ENCODE measurements at places on chromosomes 3 and 15.

DNA sequence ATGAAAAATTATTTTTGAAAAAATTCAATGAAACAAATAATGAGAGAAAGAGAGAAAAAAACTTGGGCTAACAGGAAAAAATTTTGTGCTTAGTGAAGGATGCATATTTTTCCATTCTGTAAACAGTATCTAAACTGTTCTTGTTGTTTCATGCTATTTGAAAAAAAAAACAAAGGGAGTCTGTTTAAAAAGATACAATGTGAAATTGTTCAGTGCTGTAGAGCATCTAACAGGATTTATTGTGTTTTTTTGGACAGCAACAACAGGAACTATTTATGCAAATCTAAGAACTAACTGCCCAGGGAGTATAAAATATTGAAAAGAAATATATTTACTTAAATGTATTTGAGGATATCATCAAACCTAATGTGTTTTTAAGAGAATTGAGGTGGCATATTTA lies 55.1 kb downstream of the PEX5L start:
- no peak for DNase-seq

- peak; percentile 32 for DNase-seq
Measured at GRCh38 chr15:49155834-49156627, 632 bp upstream of the COPS2 start.

DNA sequence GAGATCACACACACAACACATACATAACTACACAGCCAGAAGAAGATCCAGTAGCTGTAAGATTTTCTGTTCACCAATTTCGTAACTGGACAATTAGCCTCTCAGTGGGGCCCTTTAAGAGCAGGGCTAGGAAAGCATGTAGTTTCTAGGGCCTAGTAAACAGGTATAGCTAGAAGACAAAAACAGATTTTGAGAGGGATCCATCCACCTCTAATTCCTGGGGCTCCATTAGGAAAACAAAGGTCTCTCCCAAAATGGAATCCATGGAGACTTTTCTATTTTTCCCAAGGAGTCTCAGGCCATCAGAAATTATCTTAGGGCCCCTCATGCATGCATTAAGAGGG lies 10.5 kb downstream of the KIF15 start:
- DNase-seq = peak; percentile 2

DNA sequence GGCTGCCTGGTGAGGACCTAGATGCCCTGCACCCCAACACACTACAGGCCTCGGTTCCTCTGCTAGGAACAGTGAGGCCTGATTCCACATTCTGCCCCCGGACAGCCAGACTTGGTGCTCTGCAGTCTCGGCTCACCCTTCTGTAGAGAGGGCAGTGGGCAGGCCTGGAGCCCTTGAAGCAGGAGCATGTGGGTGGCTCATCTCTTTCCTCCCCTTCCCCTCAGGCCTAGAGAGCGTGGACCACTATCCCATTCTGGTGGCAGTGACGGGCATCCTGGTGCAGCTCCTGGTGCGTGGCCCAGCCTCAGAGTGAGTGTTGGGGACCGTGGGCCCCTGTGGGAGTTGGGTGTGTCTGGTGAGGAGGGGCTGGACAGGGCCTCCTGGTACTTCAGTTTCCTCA lies 3.3 kb downstream of the AMIGO3 start:
- no peak for DNase-seq

GRCh38 chr3:113270068-113270467 lies 58.7 kb downstream of the BOC start:
- DNase-seq = peak; percentile 40

- DNase-seq = no peak
Measured at GRCh38 chr15:83413054-83413719, 34.0 kb upstream of the SH3GL3 start.

DNA sequence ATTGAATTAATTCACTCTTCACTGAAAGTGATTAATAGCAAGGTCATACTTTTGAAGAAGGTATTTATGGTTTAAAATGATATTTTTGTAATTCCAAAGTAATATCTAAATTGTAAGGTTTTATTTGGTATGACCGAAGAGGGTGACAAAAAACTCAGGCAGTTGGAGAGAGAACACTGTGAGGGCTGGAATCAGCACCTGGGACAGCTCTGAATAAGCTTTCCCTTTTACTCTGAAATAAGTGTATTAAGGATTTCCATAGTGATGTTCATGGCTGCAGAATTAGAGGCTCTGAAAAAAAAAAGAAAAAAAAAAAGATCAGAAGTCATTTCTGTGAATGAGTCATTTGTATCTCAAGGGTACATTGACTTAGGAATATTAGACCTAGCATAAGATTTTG lies 299.5 kb downstream of the IL5RA start:
- DNase-seq = no peak

- peak; percentile 15 for DNase-seq
Measured at GRCh38 chr15:34439878-34440277, 2.3 kb upstream of the GOLGA8A start.

GRCh38 chr3:59052803-59053411 lies 3.1 kb upstream of the CFAP20DC start:
- peak; percentile 60 for DNase-seq

GRCh38 chr3:113751141-113751540 lies 4.3 kb downstream of the ATP6V1A start:
- no peak for DNase-seq

DNA sequence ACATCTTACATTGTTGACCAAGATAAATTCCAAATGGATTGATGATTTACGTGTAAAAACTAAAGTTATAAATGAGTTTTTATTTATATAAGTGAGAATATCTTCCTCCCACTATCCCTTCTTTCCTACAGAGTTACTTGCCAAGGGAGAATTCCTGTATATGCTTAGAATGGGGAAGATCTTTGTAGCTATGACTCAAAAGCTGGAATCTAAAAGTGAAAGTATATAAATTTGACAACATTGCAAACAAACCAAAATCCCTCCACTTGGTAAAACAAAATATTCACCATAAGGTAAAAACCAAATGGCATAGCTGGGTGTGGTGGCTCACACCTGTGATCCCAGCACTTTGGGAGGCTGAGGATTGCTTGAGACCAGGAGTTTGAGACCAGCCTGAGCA lies 52.7 kb upstream of the GCNT3 start:
- no peak for DNase-seq

GRCh38 chr3:31263897-31264296 lies 268.8 kb upstream of the STT3B start:
- DNase-seq = no peak

DNA sequence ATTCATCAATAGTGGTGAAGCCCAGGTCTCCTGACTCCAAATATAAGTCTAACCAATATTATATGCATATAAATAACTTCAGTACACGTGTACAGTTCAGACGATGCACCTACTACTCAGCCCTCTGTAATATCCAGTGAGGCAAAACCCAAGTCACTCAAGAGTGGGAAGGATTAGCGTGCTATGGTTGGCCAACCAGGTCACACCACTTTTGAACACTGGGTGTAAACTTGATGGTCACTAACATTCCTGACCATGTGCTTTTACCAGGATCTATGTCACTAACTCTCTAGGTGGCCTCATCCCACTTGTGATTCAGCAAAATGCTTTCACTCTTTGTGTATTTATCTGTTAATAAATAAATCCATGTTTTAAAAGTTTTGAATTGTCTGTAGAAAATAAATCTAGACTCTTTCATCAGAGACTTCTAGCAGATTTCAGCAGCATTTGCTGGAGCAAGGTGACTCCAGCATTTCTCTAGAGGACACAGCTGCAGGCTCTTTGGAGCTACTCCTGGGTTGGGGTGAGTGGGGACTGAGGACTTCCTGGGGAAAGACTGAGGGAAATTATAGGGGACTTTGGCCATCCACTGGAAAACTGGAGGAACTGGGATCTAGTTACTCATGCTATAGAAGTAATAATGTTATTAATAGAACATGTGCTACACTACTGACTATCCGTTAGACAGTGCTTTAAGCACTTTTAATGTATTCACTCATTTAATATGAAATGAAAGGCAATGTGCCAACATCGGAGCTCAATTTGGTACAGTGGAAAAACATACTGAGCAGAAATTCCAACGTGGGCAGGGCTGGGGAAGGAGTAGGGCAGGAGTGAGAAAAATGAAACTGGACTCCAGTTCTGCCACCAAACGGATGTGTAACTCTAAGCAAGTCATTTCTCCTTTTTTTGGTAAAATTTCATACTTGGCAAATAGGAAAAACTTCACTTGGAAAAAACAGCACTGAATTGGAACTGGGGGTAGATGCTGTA lies 97.9 kb downstream of the RORA start:
- no peak for DNase-seq

GRCh38 chr15:90402767-90403166 lies 14.7 kb downstream of the IQGAP1 start:
- DNase-seq = no peak

- peak; percentile 3 for DNase-seq
Measured at GRCh38 chr3:133535971-133536881, 37.3 kb upstream of the CDV3 start.

GRCh38 chr3:54434756-54435155 lies 312.4 kb downstream of the CACNA2D3 start:
- DNase-seq = peak; percentile 19

DNA sequence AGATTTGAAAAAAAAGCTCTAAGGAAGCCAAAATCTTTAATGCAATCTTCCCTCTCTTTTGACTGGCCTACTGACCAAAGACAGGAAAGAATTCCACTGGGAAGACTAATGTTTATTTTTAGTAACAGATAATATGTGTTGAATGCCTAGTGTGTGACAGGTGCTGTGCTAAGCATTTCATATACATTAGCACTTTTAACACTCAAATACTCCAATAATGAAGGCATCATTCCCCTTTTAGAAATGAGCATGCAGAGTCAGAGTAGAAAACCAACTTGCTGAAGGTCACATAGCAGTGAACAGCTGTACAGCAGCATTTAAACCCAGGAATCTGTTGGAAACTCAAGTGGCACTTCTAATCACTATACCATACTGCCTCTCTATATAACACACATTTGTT lies 170.6 kb downstream of the MINAR1 start:
- no peak for DNase-seq

GRCh38 chr15:36914466-36914865 lies 185.9 kb downstream of the MEIS2 start:
- DNase-seq = peak; percentile 36

DNA sequence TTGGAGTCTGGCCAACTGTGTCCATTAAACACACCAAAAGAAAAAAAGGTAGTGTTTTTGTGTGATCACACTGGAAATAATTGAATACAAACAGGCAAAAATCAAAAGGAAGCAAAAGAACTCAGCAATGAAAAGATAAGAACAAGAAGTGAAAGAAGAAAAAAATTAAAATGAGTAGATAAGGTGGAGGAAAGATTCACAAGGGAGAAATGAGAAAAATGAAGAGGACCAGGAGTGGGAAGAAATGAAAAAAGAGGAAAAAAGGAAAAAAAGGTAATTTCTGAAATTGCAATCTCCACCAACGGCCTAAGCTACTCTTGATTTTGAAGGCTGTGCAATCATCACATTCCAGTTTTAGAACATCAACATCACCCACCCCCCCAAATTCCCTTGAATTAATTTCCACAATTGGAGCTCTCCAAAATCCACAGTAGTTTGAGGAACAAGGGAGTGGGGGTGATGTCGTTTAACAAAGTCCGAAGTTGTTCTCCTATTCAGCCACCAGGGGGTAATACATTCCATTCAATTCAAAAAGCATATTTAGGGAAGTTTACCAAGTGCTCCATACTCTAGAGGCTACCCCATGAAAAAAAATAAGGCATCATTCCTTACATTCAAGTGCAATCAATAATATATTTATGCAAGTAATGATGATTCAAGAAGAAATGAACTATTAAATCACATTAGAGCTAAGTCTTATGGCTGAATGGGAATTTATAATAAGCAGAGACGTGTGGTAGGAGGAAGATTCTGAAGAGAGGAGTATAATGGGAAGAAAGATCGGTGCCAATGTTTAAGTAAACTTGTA lies 37.4 kb downstream of the ZNF860 start:
- peak; percentile 63 for DNase-seq

DNA sequence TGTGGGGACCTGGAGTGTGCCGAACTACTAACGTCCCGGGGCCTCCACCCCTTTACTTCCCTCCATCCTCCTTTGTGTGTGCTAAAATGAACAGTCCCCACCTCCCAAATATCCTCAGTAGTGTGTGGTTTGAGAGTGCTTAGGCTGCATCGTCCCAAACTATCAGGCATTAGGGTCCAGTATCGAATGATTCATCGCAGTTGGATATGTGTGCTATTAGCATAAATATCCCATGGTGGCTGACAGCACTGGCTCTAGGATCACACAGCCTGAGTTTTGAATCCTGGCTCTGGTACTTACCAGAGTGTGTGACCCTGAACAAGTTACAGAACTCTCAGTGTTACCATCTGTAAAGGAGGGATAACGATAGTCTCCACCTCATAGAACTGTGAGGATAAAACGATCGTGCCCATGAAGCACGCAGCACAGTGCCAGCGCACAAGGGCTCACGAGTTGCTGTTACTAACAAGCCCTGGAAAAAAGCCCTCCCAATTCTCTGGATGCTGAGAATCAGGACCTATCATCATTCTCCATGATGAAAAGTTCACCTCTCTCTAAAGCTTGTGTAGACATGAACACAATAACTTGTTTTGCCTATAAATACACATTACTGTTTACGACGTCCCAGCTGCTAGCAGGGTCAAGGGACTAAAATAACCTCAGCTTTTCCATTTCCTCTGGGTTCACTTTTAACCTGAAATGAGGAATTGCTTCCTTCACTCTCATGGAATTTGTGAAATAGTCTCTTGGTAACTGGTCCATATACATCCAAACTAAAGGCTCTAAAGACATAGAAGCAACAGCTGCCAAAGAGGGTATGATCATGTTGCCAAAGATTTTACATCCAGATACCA lies 51.0 kb downstream of the VGLL4 start:
- no peak for DNase-seq

GRCh38 chr3:106862067-106862466 lies 515.2 kb upstream of the CCDC54 start:
- no peak for DNase-seq

DNA sequence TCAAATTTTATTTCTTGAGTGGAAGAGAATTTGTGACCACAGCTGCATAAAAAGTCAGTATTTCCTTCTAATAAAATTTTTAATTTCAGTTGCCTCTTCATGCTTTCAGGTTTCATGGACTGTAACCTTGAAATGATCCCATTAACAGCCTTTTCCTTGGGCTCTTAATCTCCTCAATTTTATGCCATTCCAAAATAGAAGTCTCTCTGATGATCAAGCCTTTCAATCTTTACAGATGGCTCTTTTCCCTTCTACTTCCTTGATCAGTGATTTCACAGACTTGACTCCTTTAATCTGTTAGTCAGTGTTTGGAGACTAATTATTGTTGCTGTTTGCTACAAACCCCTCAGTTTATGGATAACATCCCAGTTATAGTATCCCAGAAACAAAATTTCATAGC lies 11.9 kb downstream of the TSC22D2 start:
- no peak for DNase-seq

DNA sequence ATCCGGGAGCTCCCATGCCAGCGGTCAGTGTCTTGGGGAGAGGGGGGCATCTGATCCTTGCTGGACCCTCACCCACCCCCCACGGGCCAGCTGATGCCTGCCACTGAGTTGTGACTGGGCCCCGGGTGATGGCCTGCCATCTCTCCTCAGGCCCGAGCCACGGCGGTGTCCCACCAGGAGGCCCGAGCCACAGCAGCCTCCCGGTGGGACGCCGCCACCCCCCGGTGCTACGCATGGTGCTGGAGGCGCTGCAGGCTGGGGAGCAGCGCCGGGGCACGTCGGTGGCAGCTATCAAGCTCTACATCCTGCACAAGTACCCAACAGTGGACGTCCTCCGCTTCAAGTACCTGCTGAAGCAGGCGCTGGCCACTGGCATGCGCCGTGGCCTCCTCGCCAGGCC lies 4.3 kb downstream of the H1-8 start:
- no peak for DNase-seq

Data from NCI-H69 (cell line).